ENCODE measurements at places on chromosomes 12 and 14. TPM values are rescaled to one million over a fixed set of nuclear protein-coding genes. Genes with fewer than 3 reads are reported as not detected.

DNA sequence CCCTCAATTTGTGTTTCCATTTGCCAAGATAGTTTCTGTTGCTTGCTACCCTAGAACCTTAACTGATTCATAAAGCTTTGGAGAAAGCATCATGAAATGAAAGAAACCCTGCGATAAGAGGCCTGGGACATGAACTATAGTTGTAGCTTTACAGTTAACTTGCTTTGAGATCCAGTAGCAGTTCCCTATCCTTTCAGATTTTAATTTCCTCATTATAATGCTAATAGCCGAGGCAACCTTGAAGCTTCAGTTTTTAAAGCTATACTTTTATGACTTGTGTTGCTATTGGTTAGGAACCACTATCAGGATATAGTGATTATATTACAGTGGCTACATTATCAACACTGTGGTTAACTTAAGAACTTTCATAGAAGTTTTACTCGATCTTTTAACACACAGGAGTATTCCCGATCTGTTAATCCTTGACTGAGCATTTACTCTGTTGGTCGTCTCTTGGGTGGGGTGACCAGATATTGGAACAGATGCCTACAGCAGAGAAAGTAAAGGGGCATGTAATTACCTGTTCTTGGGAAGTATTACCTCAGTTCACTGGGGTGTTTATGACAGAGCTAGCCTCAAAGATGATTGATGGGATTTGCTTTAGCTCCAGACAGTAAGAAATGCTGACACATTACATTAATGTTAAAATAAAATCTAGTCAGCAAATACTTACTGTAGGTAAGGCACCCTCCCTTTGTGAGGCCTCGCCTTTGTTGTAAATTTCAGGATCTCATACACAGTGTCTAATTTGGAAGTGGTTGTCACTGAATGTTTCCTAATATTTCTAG is 86.2 kb upstream of the CSRP2 start:
- no peak for DNase-seq

GRCh38 chr12:92871116-92871515 is 58.0 kb downstream of the EEA1 start:
- DNase-seq, result no peak

DNA sequence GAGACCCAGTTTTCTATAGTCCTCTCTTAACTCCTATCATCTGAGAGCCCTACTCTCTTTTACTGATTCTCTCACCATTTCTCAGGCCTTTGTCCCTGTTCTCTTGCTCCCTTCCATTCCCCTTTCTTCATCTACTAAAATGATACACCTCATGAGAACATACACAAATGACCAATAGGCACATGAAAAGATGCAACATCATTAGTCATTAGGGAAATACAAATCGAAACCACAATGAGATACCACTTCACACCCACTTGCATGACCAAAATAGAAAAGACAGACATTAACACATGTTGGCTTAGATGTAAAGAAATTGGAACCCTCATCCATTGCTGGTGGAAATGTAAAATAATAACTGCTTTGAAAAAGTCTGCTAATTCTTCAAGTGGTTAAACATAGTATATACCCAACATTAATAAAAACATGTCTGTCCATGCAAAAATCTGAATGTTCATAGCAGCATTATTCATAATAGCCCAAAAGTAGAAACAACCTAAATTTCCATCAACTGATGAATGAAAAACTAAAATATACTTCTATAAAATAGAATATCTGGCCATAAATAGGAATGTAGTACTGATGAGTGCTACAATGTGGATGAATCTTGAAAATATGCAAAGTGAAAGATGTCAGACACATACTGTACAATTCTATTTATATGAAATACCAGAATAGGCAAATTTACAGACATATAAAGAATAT is 66.0 kb downstream of the DENND5B start:
- no peak for DNase-seq

DNA sequence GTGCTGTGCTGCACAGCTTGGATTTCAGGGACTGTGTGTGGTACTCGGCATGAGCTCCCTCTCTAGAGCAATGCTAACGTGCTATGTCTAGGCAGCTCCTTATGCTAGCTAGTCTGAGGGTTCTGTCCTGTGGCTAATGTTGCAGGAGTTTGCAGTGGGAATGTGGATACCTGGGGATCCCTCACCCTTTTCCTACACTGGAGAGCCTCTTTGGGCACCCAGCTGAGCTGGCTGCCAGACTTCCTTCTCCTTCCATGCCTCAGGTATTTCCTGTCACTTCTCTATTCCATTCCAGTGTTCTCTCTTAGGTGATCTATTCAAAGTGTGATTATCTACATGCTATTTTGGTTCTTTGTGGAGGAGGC is 64.9 kb downstream of the FBXO33 start:
- DNase-seq, result no peak

DNA sequence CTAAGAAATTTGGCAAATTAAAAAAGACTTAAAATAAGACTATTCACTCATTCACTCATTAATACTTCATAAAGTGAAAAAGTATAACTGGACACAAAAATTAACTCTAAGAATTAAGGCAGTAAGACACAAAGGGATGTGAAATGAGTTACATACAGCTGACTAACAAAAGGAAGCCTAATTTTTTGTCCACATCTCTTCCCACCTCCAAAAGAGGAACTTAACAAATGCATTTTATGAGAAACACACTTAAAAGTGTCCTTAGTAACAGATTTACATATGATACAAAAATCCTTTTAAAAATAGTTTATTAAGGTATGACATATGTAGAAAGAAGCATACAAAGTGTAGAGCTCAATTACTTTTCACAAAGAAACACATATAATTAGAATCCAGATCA is 88.9 kb downstream of the NUMB start:
- no peak for DNase-seq

- no peak for DNase-seq
Measured at GRCh38 chr12:129089576-129089975, 236.3 kb downstream of the GLT1D1 start.

DNA sequence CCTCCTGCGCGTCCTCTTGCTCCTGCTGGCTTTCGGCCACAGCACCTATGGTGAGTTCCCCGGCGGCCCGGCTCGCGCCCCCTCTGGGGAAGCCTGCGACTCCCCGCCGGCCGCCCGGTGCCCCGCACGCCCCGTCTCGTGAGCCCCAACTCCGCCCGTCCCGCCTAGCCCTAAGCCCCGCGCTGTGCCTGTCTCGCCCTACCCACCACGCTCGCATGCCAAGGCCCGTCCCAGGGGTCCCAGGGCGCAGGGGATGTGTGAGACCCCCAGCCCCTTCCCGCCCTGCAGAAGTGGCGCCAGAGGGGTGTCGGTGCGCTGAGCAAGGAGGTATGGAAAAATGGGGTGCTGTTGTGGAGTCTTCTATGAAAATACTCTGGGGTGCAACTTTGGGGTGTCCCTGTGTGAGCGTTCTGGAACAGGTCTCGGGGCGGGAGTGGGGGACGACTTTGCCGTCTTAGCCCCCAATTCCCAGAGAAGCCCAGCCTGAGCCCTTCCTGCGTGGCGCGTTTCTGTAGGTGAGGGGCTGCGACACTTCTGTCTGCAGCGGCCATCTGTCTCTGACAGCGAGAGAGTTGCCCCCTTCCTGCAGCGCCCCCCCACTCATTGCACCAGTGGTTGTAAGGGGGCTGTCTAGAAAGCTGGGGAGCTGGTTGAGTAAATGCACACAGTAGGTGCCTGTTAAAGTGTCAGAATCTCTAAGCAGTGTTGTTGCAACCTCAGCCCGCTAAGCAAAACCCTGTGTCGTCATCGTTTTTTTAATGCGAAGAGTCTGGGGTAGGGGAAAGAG is 587 bp downstream of the DLK1 start:
- no peak for DNase-seq

The TAS2R50 gene
- not detected for polyA plus RNA-seq

DNA sequence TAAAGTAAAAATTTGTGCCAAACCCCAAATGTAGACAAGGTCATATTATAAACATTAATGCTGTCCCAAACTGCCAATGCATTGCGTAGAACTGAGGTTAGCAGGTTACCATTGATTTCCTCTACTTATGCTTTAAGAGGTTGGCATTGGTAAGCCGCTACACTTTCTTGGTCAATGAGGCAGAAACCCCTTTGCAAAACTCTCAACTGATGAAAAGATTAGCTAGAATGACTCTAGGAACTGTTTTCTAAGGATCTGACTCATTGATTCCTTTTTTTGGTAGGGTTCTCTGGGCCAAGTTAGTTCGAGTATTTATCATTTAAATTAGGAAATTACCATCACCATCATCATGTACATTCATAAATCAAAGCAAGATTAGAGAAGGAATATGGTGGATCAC is 44.6 kb downstream of the HMGA2 start:
- no peak for DNase-seq

All from kidney (tissue), 22 donors.